ENCODE measurements at places on chromosomes 16 and 17.

DNA sequence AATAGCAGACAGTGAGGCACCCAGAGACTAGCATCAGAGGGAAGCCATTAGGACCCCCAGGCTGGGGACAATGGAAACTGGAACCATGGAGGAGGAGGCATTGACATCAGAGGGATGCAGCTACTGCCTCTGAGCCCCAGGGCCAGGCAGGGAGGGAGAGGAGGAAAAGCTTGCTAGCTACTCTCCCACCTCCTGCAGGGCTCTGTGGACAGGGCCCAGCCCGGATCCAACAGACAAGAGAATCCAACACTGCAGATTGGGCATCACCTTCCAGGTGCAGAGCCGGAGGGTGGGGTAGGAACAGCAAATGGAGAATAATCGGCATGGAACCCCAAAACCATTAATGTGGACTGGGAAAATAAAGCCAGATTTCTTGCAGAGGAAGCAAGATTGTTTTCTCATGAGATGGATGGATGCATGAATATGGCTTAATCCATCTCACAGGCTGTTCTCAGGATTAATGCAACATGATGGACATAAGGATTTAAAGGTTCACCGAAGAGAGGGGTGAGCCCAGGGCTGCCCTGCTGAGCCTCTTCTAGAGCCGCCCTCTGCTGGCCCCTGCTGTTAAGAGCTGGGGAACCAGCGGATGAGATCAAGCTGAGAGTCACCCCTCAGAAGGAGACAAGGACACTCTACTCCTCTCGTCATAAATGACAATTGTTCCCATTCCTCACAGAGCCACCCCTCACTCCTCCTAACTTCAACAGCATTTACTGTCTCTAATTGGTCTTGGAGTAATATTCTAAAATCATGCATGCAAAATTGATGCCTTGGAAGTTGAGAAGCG, 48.8 kb downstream of the DNAH3 start:
- DNase-seq = no peak

DNA sequence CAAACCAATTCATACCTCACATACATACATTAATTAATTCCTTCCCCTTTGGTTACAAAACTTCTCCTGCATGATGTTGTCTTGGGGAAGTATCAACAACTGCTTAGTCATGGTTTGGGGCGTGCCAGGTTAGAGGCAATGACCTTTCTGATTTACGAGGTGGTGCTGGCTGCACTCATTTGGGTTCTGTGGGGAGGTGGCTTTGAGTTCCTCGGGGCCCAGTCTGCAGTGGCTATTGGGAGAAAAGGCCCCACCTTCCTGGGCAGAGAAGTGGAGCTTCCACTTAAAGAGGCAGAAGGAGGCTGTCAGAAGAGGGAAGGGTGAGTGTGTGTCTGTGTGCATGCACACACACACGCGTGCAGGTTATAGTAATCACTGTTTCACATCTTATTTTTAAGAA, 10.2 kb upstream of the ETV4 start:
- no peak for DNase-seq

DNA sequence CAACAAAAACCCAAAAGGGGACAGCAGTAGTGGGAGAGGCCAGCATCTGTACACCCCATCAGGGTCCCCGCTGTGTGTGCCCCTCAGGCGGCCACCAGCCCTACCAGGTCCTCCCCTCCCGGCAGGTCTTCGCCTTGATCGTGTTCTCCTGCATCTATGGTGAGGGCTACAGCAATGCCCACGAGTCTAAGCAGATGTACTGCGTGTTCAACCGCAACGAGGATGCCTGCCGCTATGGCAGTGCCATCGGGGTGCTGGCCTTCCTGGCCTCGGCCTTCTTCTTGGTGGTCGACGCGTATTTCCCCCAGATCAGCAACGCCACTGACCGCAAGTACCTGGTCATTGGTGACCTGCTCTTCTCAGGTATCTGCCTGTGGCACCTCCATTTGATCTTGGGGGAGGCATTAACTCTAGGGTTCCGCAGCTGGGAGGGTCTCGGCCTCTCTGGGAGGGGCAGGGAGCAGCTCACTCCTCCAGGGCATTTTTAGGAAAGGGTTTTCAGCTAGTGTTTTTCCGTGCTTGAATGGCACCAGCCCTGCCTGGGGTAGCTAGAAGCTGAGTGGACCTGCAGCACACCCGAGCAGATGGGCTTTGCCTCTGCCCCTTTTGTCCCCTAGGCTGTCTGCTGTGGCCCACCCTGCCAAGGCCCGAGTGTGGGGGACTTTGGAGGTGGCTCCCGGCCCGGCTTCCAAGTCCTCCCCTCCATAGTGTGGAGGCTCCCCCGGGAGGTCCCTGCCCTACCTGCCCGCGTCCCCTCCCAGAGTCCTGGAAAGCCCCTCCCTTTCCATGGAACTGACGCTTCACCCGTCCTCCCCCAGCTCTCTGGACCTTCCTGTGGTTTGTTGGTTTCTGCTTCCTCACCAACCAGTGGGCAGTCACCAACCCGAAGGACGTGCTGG, 2.6 kb downstream of the SYNGR2 start:
- no peak for DNase-seq

DNA sequence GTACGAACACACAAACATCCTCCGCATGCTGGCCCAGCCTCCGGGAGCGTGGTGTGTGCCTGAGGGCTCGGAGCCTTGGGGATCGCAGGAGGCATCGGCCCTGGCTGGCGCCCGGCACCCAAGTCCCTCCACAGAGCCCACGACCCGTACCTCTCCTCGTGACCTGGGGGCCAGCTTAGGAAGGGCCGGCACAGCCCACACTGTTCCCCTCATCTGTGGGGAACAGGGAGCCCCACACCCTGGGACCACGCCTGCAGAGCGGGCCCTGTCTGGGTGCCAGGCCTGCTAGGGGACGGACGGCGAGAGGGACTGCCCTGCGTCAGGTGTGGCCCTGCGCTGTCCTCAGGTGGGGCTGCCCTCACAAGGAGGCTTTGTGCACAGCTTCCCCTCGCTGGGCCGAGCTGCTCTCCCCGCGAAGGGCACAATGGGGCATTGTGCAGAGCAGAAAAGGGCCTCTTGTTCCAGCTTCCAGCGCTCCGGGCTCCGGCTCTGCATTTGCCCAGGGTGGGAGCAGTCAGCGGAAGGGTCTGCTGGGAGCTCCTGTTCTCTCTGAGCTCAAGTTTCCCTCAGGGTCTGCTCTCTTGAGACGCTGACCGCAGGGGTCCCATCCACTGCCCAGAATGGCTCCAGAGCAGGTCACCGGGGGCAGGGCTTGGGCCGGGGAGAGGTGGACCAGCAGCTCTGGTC, 1.7 kb upstream of the LMF1 start:
- DNase-seq = no peak

DNA sequence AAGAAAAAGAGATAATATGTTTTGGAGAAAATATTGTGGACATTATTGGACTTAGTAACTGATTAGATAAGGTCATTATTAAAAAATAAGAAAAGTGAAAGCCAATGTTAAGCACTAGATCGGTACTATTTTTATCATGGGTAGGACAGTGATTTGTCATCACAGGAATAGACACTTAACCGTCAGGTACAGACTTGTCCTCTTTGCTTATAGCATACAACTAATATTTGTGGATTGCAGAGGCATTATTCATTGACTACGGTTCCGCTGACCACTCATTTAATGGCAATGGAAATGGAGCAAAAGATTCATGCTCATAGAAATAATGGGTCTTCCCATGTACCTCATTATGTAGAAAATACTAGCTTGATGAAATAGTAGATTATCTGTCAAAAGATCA, 596.3 kb upstream of the CA10 start:
- DNase-seq = no peak

- DNase-seq = no peak
These were observed 3.7 kb downstream of the TIMP2 start for GRCh38 chr17:78921437-78921971.

GRCh38 chr17:21458054-21458453, 81.9 kb downstream of the KCNJ12 start:
- DNase-seq = no peak

DNA sequence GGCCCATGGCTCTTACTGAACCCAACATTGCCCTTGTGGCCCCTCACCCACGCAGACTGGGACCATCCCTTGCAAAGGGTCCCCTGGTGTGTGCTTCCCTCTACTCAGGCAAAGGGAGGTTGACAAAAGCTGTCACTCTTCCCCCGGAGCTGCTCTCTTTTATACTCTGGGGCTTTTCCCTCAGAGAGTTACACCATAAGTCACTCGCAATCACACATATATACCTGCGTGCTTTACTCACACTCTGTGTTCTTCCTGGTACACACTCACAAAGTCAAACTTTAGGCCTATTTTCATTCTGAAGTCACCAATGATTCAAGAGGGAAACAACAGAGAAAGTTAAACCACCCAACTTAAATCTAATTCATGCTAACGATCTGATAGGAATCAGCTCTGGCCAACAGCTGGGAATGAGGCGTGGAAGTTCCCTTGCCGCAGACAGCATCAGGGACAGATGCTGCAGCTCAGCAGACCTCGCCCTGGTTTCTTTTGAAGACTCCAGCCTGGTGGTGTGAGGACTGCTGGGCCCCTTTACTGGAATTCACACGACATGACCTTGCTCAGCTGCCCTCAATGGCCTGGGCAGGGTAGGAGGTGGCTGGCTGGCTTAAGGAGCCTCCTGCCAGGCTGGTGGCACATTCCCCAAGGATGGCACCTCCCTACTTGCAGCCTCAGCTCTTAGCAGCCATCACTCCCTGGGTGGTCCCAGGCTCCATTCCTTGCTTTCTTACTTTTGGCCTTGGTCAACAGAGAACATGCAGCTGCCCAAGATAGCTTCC, 27.3 kb downstream of the HIC1 start:
- no peak for DNase-seq

DNA sequence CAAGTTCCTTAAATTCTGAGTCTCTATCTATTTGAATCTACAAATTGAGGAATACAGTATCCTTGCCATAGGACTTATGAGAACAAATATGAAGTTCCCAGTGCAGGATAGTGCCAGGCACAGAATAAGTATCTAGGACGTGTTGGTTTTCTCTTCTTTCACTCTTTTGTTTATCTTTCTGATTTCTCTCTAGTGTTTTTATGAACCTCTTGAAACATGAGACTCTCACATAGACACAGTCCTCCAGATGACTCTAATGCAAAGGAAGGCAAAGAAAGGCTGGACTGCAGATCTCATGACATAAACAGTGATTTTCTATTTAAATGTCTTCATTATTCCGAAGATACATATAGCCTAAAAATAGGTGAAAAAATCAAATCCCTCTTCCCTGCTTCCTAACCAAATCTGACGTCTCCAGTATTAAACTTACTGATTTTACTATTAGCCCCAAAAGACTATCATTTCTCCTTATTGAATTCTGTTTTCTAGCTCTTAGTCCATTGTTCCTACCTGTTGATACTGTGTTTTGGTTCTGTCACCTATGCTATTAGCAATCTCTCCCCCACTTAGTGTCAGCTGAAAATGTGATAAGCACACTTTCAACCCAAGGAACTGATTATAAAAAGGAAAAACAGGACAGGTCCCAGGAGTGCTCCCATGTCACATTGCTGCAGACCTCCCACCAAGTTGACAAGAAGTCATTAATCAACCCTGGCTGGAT, 24.9 kb upstream of the ADAMTS18 start:
- DNase-seq = no peak

DNA sequence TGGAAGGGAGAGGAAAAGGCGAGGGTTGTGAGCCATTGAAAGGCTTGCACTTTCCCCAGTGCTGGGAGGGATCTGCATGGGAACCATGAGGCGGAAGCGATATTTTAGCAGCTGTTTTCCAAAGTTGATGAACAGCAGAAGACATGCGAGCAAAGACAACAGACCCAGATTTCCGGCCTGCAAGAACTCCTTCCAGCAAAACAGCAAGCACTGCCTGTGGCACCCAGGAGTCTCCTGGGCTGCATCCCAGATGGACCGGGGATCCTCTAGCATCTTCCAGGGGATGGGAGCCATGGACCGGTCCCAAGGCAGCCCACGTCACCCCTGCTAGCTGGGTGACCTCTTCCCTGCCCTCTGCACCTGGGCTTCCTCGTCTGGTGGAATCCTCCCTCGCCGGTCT, 162.8 kb downstream of the IRF8 start:
- DNase-seq = no peak

DNA sequence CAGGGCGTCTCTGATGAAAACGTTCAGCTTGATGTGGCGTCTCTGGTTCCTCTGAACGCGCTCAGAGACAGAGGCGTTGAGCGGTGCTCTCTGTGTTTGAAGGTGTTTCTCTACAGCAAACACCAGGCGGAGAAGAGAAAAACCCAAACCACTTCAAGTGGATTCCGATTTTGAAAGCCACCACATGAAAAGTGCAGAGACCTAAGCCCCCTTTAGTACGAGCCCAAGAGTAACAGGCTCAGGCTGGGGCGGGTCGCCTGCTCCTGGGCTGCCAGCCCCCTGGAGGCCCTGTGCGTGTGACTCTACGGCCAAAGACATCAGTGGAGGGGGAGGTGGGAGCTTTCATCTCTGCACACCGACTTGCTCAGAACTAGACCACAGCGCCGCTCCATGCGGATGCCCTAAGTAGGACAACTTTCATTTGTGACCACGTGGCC, 328.4 kb downstream of the MAF start:
- DNase-seq = no peak

- no peak for DNase-seq
These were observed 107.6 kb downstream of the ZNF423 start for GRCh38 chr16:49748322-49748721.

DNA sequence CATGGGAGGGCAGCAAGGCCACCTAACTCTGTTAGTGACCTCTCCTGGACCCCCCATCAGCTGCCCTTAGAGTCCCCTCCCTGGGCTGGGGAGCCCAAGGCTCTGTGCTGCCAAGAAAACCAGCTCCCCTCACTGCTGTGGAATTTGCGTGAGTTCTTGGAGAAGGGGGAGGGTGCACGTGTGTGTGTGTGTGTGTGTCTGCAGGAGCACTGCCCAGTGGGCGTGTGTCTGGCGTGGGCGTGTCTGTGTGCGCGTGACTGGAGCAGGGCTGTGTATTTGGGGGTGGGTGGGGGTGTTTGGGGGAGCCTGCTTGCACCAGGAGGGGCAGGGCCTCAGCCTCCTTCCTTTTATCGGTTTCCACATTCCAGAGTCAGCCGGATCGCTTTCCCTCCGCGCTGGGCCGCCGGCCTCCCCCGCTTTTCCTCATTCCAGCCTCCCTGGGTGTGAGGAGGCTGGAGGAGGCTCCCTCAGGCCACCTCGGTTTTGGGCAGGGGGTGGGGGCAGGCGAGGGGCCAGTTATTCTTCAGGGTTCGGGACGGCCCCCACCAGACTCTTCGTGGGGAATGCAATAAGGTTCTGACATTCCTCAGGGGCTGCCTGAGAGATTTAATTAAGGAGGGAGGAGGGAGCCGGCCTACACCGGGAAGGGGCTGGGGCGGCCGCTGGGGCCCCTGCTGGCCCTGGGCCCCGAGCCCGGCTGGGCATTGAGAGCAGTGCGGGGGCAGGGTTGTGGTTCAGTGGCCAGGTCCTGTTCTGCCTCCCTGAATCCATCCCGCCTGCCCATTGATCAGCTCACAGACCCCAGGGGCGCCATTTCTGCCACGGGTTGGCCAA, 2.5 kb downstream of the VASN start:
- DNase-seq = no peak

GRCh38 chr17:69575346-69575761, 160.9 kb downstream of the MAP2K6 start:
- no peak for DNase-seq
